Osteocyte (in vitro differentiated cells): ENCODE measurements at places on chromosomes 1 and 21. TPM values are rescaled to one million over a fixed set of nuclear protein-coding genes. Genes with fewer than 3 reads are reported as not detected.

DNA sequence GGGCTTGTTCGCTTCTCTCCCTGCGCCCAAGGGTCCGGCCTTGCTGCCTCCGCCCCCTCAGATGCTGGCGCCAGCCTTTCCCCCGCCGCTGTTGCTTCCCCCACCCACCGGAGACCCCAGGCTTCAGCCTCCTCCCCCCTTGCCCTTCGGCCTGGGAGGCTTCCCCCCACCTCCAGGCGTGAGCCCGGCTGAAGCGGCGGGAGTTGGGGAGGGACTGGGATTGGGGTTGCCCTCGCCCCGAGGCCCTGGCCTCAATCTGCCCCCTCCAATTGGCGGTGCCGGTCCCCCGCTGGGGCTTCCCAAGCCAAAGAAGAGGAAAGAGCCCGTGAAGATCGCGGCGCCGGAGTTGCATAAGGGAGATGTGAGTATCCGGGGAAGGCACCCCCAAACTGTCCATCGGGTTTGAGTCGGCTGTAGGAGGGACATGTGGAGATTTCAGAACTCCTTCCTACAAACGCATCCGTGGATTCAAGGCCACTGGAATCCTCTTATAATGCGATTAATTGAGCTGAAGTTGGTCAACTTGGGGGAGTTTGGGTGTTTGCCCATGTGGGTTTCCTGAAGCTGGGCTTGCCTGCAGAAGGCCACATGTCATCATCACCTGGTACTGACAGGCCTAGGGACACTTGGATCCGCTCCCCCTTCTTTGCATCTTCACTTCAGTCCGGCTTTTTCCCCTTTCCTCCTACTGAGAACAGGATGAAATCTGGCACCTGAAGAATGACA lies 707 bp downstream of the PRCC start:
- no peak overlapping the region for H3K4me3 ChIP-seq
- no peak for DNase-seq
- peaks cover 6% of the 10 kb centered on the region for H3K36me3 ChIP-seq
- no peaks in the 10 kb centered on the region for H3K27me3 ChIP-seq

GRCh38 chr1:8598060-8598724 lies 219.2 kb downstream of the RERE start:
- H3K4me3 ChIP-seq: no peak overlapping the region
- H3K4me1 ChIP-seq: peaks cover 20% of the 10 kb centered on the region
- no peaks in the 10 kb centered on the region for H3K36me3 ChIP-seq
- peak overlapping the region; percentile 1 for H3K27ac ChIP-seq
- no peak for DNase-seq

- peaks cover 9% of the 10 kb centered on the region for H3K4me1 ChIP-seq
- no peak overlapping the region for H3K4me3 ChIP-seq
- H3K27me3 ChIP-seq: no peaks in the 10 kb centered on the region
- no peaks in the 10 kb centered on the region for H3K36me3 ChIP-seq
These were observed 15.0 kb upstream of the RGS4 start for GRCh38 chr1:163054181-163054591.

GRCh38 chr1:232111611-232112010 lies 485.0 kb downstream of the DISC1 start:
- DNase-seq: no peak
- peak overlapping the region; percentile 88 for H3K27ac ChIP-seq
- peaks cover 50% of the 10 kb centered on the region for H3K4me1 ChIP-seq
- no peaks in the 10 kb centered on the region for H3K36me3 ChIP-seq
- no peaks in the 10 kb centered on the region for H3K27me3 ChIP-seq

GRCh38 chr1:47174656-47175020 lies 15.2 kb downstream of the PDZK1IP1 start:
- peaks cover 13% of the 10 kb centered on the region for H3K4me1 ChIP-seq
- no peaks in the 10 kb centered on the region for H3K27me3 ChIP-seq
- H3K4me3 ChIP-seq: no peak overlapping the region
- H3K27ac ChIP-seq: no peak overlapping the region
- peak; percentile 60 for DNase-seq

- H3K27me3 ChIP-seq: peaks cover 17% of the 10 kb centered on the region
- H3K36me3 ChIP-seq: no peaks in the 10 kb centered on the region
- DNase-seq: no peak
- H3K27ac ChIP-seq: peak overlapping the region; percentile 18
These were observed 266.2 kb downstream of the FOXD2 start for GRCh38 chr1:47703981-47704596.

DNA sequence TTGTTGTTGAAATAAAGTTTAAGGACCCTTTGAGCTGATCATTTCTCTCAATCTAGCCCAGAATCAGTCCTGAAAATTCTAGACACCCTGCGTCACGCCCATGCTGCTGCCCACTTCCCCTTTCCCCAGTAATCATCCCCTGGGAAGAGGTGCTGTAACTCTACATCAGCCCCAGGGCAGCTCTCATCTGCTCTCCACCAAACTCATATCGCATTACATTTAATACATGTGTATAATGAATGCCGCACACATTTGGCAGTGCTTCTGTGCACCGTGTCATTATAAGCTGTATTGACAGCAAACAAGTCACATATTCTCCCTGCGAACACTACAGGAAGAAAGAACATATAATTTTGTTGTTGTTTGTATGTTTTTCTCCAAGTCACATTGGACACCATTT lies 539.7 kb upstream of the DAB1 start:
- no peak for DNase-seq
- no peak overlapping the region for H3K27ac ChIP-seq
- no peak overlapping the region for H3K4me3 ChIP-seq
- no peaks in the 10 kb centered on the region for H3K4me1 ChIP-seq
- H3K36me3 ChIP-seq: no peaks in the 10 kb centered on the region
- H3K27me3 ChIP-seq: no peaks in the 10 kb centered on the region

- DNase-seq: no peak
- no peak overlapping the region for H3K4me3 ChIP-seq
- H3K27me3 ChIP-seq: no peaks in the 10 kb centered on the region
- H3K4me1 ChIP-seq: peaks cover 20% of the 10 kb centered on the region
- peak overlapping the region; percentile 84 for H3K27ac ChIP-seq
These were observed 39.2 kb downstream of the MAPKAPK2 start for GRCh38 chr1:206723805-206724472.

GRCh38 chr1:56963667-56964066 lies 2.1 kb downstream of the C8B start:
- no peak overlapping the region for H3K4me3 ChIP-seq
- H3K36me3 ChIP-seq: no peaks in the 10 kb centered on the region
- no peak overlapping the region for H3K27ac ChIP-seq
- DNase-seq: no peak
- H3K4me1 ChIP-seq: no peaks in the 10 kb centered on the region

GRCh38 chr1:170545476-170545875 lies 13.5 kb downstream of the GORAB start:
- H3K36me3 ChIP-seq: peaks cover 80% of the 10 kb centered on the region
- no peak for DNase-seq
- H3K4me3 ChIP-seq: no peak overlapping the region
- no peaks in the 10 kb centered on the region for H3K27me3 ChIP-seq
- peaks cover 18% of the 10 kb centered on the region for H3K4me1 ChIP-seq

DNA sequence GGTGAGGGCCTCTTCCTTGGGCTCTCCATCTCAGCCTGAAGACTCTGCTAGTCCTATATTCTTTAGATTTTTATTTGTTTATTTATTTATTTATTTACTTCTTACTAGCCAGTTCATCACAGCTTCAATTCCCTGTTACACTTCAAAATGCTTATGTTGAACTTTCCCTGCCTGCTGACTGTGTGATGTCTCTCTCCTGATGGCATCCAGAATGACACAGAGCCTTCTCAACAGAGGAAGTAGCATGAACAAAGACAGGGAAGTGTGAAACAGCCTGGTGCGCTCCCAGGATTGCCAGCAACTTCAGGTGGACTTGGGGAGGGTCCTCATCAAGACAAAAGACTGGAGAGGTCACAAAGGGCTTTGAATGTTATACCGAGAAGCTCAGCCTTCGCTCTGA lies 4.3 kb upstream of the IPO13 start:
- no peak overlapping the region for H3K27ac ChIP-seq
- no peaks in the 10 kb centered on the region for H3K36me3 ChIP-seq
- no peak for DNase-seq
- H3K4me1 ChIP-seq: peaks cover 15% of the 10 kb centered on the region

DNA sequence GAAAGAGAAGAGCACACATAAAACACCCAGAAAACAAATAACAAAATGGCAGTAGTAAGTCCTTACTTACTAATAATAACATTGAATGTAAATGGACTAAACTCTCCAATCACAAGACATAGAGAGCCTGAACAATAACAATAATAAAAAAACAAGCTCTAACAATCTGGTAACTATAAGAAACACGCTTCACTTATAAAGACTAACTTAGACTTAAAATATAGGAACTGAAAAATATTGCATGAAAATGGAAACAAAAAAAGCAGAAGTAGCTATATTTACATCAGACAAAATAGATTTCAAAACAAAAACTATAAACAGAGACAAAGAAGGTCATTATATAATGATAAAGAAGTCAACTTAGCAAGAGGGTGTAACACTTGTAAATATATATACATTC lies 83.1 kb upstream of the LYPLAL1 start:
- H3K4me1 ChIP-seq: peaks cover 1% of the 10 kb centered on the region
- H3K27me3 ChIP-seq: no peaks in the 10 kb centered on the region
- H3K4me3 ChIP-seq: no peak overlapping the region
- no peaks in the 10 kb centered on the region for H3K36me3 ChIP-seq
- DNase-seq: no peak
- H3K27ac ChIP-seq: no peak overlapping the region

- no peak for DNase-seq
- H3K36me3 ChIP-seq: no peaks in the 10 kb centered on the region
- no peak overlapping the region for H3K4me3 ChIP-seq
- no peaks in the 10 kb centered on the region for H3K4me1 ChIP-seq
- peaks cover 20% of the 10 kb centered on the region for H3K27me3 ChIP-seq
- H3K27ac ChIP-seq: no peak overlapping the region
These were observed 90.5 kb downstream of the SELENOF start for GRCh38 chr1:86823386-86823785.

DNA sequence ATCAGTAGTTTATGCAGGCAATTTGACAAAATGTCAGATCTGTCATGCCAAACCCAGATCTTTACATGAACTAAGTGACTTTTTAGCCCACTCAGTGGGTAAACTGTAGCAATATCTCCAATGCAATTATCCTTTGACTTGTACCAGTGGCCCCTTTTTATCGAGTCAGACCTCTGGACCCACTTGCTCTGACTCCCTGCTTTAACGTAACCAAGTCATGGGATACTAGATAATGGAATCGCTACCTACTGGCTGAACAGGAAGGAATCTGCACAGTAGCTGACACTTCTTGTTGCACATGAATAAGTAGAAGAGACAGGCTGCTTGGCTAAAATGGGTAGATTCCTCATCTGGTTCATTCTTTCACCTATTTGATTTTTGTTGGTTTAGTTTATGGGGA lies 128.4 kb upstream of the LYPLAL1 start:
- no peak for DNase-seq
- H3K4me1 ChIP-seq: peaks cover 11% of the 10 kb centered on the region
- no peaks in the 10 kb centered on the region for H3K27me3 ChIP-seq
- H3K36me3 ChIP-seq: no peaks in the 10 kb centered on the region
- no peak overlapping the region for H3K27ac ChIP-seq

GRCh38 chr1:7390604-7391000 lies 380.5 kb upstream of the VAMP3 start:
- H3K36me3 ChIP-seq: peaks cover 5% of the 10 kb centered on the region
- DNase-seq: peak; percentile 62
- H3K4me1 ChIP-seq: peaks cover 61% of the 10 kb centered on the region
- no peak overlapping the region for H3K4me3 ChIP-seq

- no peak overlapping the region for H3K4me3 ChIP-seq
- no peak for DNase-seq
- peak overlapping the region; percentile 76 for H3K27ac ChIP-seq
- H3K4me1 ChIP-seq: peaks cover 87% of the 10 kb centered on the region
- no peaks in the 10 kb centered on the region for H3K36me3 ChIP-seq
- H3K27me3 ChIP-seq: no peaks in the 10 kb centered on the region
These were observed 23.0 kb upstream of the EPHA2 start for GRCh38 chr1:16178596-16179497.

- peaks cover 2% of the 10 kb centered on the region for H3K36me3 ChIP-seq
- peaks cover 47% of the 10 kb centered on the region for H3K27me3 ChIP-seq
- DNase-seq: no peak
- no peak overlapping the region for H3K27ac ChIP-seq
- H3K4me1 ChIP-seq: no peaks in the 10 kb centered on the region
These were observed 26.7 kb upstream of the TP53BP2 start for GRCh38 chr1:223872308-223872901.

DNA sequence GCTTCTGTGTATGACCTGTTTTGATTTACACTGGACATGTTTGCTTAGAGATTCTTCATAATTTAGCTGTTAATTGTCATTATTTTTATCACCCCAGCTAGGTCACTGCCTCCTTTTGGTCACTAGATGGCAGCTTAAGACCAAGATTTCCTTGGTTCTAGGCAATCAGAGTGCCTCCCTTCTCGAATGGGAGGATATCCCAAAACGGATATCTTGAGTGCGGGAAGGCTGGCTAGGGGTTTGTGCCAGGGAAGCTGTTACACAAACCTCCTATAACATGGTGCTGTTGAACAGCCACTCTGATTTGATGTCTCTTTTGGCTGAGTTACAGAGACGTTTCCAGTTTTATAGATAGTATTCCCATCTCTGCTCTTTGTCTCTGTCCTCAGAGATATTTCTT lies 283.5 kb downstream of the S1PR1 start:
- H3K4me3 ChIP-seq: no peak overlapping the region
- no peaks in the 10 kb centered on the region for H3K36me3 ChIP-seq
- H3K27ac ChIP-seq: no peak overlapping the region

DNA sequence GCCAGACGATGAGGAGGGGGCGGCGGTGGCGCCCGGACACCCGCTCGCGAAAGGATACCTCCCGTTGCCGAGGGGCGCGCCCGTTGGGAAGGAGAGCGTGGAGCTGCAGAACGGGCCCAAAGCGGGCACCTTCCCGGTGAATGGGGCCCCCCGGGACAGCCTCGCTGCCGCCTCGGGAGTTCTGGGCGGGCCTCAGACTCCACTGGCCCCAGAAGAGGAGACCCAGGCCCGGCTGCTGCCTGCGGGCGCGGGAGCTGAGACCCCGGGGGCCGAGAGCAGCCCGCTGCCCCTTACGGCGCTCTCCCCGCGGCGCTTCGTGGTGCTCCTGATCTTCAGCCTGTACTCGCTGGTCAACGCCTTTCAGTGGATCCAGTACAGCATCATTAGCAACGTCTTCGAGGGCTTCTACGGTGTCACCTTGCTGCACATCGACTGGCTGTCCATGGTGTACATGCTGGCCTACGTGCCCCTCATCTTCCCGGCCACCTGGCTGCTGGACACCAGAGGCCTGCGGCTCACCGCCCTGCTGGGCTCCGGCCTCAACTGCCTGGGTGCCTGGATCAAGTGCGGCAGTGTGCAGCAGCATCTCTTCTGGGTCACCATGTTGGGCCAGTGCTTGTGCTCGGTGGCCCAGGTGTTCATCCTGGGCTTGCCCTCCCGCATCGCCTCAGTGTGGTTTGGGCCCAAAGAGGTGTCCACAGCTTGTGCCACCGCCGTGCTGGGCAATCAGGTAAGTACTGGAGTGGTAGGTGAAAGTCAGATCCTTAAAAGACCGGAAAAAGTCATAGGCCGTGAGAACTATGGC lies 588 bp downstream of the FLVCR1 start:
- no peaks in the 10 kb centered on the region for H3K27me3 ChIP-seq
- H3K27ac ChIP-seq: peak overlapping the region; percentile 96
- H3K4me3 ChIP-seq: no peak overlapping the region
- H3K36me3 ChIP-seq: peaks cover 2% of the 10 kb centered on the region

Gene TMEM269
- 0.21 and 0.67 TPM in 2 replicates for total RNA-seq

Gene PLA2G2C
- total RNA-seq: not detected in 2 replicates

Gene AGBL4
- total RNA-seq: not detected in 2 replicates

Gene GOLT1A
- total RNA-seq: not detected in 2 replicates

Gene SPRR3
- not detected in 2 replicates for total RNA-seq

Gene MTARC2
- total RNA-seq: 25.6 and 27.9 TPM in 2 replicates

Gene CFAP107
- total RNA-seq: not detected in 2 replicates

Gene TNFRSF8
- not detected in 2 replicates for total RNA-seq
